ENCODE measurements at places on chromosomes 16 and 17.
A peak's percentile ranks its signal among the peaks of the same experiment; 100 is the strongest.

- DNase-seq = no peak
These were observed 12.7 kb downstream of the SEC14L1 start for GRCh38 chr17:77153472-77153871.

- no peak for DNase-seq
These were observed 22.4 kb upstream of the SCNN1B start for GRCh38 chr16:23279721-23280153.

GRCh38 chr17:1422885-1423284 is 22.9 kb upstream of the YWHAE start:
- peak; percentile 91 for DNase-seq

DNA sequence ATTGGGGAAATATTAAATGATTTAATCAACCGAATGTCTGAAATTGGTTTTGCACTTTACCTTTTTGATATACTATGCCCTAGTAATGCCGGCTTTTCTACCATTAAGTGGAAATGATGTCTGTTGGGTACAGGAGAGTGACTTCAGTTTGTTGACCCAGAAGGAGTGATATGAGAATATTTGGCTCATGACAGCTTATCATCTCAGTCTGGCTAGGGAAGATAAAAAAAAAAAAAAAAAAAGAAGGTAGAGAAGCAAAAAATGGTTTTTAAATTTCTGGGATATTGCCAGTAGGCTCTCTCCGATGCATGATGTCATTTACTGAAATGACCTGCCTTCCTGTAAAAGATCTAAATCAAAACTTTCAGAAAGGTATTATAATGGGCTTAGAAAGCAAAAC is 69.0 kb downstream of the CNTNAP4 start:
- no peak for DNase-seq

DNA sequence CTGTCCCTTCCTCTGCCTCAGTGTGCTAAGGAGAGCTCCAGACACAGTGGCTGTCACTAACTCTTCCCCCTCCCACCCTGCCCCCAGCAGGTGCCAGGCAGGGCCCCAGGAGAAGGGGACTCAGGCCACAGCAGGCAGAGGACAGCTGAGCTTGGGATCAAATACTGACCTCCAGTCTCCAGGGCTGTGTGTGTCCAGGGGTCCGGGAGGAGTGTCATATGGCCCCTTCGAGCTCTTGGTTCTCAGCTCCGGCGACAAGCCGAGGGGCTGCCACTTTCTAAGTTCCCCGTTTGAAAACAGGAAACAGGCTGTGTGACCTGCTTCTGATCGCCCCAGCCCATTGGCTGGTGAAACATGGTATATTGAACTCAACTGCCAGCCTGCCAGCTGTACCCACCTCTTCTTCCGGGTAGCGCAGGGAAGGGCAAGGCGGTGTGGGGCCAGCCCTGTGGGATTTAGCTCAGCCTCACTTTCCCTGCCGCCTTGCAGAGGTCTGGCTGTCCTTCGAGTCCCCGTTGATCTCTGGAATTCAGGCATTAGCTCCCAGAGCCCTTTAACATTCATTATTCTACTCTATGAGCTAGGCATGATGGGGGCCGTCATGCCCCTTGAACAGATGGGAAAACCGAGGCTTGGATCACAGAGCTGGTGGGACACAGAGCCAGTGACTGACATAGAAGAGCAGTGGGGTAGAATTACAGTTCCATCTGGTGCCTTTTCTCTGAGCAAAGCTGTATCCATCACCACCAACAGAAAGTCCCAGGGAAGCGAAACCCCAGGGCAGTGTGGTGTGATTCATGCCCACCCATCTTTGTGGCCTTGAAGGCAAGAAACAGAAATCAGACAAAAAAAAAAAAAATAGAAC is at the start of gene SNX20:
TSS of gene SNX20 (minus strand) at position 292 of the 865 bp plus-strand sequence. CDS start 3,786 bp downstream, outside the sequence.
- no peak for DNase-seq

GRCh38 chr17:1997289-1997926 is 27.7 kb downstream of the RTN4RL1 start:
- DNase-seq = no peak

DNA sequence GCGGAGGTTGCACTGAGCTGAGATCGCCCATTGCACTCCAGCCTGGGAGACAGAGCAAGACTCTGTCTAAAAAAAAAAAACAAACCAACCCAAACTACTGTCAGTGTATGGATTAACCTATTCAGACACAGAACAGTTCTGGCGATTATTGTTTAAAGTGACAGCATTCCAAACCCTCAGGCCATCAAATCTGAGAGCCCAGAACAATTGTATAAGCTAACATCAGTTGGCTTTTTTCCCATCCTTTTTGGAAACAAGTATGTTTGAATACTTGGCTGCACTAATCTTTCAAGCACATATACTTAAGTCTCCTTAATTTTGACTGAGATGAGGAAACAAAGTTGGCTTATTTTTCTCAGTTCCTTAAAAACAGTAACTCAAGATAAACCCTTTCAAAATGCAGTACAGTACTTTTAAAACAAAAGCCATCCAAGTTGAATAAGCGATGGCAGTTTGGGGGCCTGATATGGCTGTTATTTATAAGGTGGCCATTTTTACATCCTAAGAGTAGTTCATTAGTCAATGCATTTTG is 1.4 kb downstream of the ZSWIM7 start:
- no peak for DNase-seq

GRCh38 chr17:39069114-39069756 is 82.2 kb downstream of the PLXDC1 start:
- peak; percentile 44 for DNase-seq

- no peak for DNase-seq
These were observed 36.6 kb upstream of the TMEM132E start for GRCh38 chr17:34542700-34543336.

DNA sequence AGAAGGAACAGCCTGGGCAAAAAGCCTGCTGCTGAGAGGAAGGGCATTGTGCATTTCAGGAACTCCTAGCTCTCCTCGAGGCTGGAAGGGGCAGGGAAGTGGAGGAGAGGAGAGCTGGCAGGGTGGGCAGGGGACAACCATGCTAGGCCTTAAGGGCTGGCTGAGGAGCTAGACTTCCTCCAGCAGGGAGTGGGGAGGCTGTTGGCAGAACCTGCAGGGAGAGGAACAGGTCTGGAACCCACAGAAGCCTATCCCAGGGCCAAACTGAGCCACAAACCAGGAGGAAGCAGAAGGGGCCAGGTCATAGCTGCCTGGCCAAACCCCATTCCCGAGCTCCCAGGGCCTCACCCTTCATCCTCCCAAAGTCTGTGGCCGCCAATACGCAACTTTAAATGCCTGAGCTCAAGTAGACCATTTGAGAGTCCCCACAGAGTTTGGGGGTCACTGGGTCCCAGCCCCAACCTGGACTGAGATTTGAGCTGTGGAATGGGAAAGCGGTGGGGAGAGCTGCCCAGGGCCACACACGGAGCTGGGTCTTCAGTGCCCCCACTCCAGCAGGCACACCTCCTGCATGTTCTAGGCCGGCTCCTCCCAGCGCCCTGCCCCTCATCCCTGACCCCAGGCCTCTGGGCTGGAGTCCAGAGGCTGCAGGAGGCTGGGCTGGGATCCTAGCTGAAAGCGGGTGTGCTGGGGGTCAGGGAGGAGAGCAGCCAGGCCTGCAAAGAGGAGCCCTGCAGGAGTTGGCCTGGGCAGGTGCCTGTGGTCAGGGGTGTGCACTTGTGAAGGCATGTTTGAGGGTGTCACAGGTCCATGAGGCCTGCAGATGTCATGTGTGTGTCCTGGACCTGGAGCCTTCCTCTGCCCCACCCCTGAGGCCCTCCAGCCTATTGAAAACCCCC is 4.5 kb downstream of the CDH5 start:
- DNase-seq = no peak

GRCh38 chr17:1941272-1942065 is 83.7 kb downstream of the RTN4RL1 start:
- no peak for DNase-seq

- peak; percentile 40 for DNase-seq
These were observed 23.4 kb downstream of the WWOX start for GRCh38 chr16:78122774-78123315.

GRCh38 chr17:34886831-34887230 is 74.4 kb downstream of the CCT6B start:
- DNase-seq = no peak

DNA sequence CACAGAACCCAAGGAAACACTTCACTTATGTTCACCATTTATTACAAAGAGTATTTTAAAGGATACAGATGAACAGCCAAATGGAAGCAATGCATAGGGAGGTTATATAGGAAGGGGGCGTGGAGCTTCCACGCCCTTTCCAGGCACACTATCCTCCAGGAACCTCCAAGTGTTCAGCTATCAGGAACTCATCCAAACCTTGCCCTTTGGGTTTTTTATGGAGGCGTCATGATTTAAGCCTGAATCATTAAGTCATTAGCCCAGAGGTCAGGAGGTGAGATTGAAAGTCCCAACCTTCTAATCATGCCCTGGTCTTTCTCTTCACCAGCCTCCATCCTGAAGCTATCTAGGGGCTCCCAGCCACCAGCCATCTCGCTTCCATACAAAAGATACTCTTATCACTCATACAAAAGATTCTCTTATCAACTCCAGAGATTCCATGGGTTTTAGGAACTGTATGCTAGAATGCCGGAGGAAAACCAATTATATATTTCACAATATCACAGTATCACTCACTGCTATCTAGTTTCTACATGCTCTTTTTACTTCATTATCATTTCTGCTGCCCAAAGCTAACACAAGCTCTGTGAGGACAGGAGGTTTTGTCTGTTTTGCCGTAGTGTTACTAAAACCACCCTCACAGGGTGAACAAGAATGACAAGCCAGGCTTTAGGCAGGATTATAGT is 213.4 kb downstream of the SLC39A11 start:
- DNase-seq = no peak

- peak; percentile 42 for DNase-seq
These were observed 16.8 kb upstream of the SUZ12 start for GRCh38 chr17:31919802-31920525.

GRCh38 chr16:82129881-82130280 is 40.1 kb downstream of the MPHOSPH6 start:
- DNase-seq = no peak

DNA sequence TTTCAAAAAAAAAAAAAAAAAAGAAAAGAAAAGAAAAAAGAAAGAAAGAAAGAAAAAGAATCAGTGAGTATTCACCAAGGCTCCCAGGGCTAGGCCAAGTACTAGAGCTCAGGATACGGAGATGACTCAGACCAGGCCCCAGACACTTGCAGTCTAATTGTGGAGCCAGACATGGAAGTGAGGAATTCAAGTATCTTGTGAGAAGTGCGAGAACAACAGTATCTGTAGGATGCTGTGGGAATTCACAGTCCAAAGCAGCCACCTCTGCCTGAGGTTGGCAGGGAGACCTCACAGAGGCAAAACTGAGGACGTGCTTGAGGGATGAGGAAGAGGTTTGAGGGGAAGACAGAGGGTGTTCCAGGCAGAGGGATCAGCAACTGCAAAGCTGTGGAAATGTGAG is 14.0 kb upstream of the ALDOA start:
- no peak for DNase-seq

DNA sequence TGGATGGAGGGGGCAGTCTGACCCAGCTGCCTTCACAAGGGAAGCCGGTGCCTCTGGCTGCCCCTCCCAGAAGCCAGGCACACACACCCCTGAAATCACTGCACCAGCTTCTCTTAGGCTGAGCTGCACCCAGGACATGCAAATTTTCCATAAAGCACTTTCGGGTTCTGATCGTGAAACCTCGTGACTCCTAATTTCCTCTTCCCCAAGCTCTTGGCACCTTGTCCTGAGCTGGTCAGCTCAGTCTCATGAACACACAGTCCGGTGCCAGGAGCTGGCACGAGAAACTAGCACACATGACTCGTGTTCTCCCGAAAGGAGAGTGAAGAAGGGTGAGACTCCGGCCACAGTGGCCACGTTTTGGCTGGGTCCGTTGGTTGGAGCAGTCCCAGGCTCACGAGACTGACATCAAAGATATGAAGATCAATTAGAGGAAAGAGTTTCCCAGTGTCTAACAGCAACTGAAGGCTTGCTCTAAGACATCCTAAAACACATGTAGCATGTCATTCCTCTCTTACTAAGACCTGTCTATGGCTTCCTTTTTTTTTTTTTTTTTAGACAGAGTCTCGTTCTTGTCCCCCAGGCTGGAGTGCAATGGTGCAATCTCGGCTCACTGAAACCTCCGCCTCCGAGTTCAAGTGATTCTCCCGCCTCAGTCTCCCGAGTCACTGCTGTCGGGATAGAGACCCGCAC is 9.2 kb upstream of the ABR start:
- peak; percentile 90 for DNase-seq

GRCh38 chr16:72044296-72044695 is 10.0 kb upstream of the HP start:
- DNase-seq = no peak

- peak; percentile 56 for DNase-seq
These were observed 1.1 kb upstream of the USP32 start for GRCh38 chr17:60392845-60393702.

DNA sequence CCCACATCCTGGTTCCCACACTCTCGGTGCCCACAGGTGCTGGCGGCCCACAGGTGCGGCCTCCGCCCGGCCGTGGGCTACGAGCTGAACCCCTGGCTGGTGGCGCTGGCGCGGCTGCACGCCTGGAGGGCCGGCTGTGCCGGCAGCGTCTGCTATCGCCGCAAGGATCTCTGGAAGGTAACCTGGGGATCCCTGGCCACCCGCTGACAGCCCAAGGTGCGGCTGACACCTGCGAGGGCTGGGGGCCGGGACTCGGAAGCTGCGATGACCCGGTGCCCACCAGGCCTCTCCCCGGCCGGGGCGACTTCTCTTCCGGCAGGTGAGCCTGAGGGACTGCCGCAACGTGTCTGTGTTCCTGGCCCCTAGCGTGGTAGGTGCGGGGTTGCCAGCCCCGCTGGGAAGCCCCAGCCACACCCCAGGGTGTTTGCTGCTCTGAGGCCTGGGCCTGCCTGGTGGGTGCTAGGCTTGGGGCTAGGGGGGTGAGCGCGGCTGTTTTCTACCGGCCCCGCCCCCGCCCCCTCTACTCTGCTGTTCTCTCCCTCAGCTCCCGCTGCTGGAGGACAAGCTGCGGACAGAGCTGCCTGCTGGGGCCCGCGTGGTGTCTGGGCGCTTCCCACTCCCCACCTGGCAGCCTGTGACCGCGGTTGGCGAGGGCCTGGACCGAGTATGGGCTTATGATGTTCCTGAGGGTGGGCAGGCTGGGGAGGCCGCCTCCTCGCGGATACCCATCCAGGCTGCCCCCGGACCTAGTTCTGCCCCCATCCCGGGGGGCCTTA is 1.0 kb downstream of the ANTKMT start:
- DNase-seq = no peak
